ENCODE measurements at places on chromosomes 2 and 18.

DNA sequence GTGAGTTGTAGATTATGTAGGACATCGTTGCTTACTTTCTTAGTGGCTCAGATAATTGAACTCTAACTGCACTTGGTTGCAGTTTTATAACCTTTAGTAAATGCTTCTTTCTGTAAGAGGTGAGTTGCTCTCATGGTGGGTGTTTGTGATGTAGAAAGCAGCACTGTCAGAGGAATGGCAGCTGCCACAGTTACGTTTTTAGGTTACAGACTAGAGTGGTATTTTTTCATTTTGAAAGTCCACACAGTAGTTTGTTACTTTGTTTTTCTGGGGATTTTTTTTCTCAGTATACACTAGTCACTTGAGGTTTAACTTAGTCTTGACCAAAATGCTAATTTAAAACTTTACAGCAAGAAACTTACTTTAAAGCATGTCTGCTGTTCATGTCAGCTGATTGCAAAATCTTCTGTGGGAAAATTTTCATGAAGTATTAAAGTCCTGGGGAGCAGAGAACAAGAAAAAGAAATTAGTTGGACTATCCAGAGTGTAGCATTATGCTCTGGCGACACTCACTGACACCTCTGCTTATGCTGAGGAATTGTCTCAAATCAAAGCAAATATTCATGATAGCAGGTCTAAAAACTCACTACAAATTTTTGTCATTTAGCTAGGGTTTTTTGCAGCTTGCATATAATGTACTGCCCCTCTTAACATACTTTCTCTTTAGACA is 14.8 kb downstream of the AFTPH start:
- no peak for DNase-seq

DNA sequence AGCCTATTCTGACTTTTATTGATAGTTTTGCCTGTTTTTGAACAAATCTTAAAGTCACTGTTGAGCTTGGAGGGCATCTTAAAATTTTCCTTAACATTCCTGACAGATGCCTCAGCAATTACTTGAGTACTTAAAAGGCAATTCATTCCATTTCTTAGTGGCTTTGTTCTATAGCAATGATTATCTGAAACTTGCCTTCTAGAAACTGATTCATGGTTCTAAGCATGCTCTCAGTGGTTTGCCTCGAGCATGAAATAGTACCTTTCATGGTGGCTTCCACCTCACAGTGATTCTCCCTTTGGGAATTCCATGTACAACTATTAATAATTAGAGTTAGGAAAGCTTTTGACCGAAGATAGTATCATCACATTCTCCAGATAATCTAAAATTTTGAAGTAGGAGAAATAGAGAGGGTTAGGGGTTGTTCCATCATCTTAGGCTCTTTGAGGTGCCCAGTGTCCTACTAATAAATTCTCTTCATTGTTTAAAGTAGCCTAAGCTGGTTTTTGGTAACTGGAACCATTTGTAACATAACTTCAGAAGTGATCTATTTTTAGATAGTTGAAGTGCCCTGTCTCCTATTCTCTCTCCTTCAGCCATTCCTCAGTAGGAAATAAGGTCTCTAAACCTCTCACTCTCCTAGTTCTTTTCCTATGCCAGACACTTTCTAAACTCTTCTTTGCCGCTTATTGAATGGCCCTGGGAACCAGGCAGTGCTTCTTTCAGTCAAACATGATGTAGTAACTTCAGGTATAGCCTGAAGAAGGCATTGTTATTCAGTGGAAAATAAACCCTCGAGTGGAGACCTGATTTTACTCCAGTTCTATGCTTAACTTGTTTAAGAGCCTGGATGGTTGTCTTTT is 156.1 kb downstream of the HAUS1 start:
- no peak for DNase-seq

GRCh38 chr2:3289526-3289925 is 88.1 kb downstream of the EIPR1 start:
- no peak for DNase-seq

DNA sequence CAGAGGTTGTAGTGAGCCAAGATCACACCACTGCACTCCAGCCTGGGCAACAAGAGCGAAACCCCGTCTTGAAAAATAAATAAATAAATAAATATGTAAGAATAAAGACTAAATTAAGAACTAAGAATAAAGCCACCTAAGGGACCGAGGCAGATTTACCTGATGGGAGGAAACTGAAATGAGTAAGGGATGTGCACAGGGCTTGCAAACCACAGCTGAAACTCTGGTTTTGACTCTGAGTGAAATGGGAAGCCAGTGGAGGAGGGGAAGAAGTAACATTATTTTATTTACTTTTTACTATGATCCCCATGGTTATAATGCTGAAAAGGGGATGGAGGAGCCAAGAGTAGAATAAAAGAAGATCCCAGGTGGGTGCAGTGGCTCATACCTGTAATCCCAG is 107.3 kb downstream of the CABYR start:
- no peak for DNase-seq

DNA sequence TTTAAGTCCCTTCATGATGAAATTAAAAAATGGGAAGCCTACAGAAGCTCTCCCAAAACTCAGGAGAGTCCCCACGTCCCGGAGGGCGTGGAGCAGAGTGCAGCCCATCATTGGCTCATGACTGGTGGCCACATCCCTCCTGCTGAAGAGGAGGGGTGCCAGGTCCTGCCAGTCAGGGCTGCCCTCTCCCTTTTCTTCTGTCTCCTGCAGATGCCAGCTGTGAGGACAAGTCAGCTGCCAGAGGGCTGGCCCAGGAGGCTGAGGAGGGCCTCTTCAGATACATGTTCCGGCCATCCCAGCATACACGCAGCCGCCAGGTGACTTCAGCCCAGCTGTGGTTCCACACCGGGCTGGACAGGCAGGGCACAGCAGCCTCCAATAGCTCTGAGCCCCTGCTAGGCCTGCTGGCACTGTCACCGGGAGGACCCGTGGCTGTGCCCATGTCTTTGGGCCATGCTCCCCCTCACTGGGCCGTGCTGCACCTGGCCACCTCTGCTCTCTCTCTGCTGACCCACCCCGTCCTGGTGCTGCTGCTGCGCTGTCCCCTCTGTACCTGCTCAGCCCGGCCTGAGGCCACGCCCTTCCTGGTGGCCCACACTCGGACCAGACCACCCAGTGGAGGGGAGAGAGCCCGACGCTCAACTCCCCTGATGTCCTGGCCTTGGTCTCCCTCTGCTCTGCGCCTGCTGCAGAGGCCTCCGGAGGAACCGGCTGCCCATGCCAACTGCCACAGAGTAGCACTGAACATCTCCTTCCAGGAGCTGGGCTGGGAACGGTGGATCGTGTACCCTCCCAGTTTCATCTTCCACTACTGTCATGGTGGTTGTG is 2.6 kb downstream of the INHA start:
- DNase-seq = peak; percentile 44

DNA sequence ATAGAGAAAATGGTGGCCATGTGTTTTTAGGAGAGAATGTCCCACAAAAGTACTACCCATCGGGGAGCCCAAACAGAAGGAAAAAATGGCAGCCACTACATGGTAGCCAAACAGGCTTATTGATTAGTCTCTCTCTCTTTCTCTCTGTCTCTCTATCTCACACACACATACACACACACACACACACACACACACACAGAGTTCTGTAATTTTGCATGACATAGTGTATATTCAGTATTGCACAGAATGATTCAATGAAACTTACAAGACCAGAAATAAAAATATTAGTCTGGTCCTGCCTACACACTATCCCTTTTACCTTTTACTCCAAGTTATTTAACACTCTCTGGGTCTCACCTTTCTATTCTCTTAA is 124.8 kb upstream of the SLC39A10 start:
- no peak for DNase-seq

GRCh38 chr2:610491-610890 is 66.7 kb downstream of the TMEM18 start:
- no peak for DNase-seq

DNA sequence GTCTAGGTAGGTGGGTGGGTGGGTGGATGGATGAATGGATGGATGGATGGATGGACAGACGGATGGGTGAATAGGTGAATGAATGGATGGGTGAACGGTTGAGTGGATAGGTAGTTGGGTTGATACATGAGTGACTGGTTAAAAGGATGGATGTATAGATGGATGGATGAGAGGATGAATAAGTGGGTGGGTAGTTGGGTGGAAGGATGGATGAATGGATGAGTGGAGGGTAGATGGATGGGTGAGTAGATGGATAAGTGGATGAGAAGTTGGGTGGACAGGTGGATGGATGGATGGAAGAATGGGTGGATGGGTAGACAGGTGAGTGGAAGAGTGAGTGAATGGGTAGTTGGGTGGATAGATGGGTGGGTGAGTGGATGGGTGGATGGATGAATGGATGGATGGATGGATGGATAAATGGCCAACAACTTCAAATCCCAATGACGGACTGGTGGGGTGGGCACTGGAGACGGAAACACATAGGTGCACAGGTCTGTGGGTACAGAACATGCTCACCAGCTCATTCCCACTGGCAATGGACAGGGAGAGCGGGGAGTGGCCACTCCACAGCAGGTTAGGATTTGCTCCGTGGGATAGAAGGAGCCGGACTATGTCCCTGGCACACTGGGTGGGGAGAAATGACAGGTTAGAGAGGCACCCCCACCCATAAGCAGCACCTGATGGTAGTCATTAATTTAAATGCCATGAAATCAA is 48.8 kb downstream of the ANKMY1 start:
- no peak for DNase-seq

DNA sequence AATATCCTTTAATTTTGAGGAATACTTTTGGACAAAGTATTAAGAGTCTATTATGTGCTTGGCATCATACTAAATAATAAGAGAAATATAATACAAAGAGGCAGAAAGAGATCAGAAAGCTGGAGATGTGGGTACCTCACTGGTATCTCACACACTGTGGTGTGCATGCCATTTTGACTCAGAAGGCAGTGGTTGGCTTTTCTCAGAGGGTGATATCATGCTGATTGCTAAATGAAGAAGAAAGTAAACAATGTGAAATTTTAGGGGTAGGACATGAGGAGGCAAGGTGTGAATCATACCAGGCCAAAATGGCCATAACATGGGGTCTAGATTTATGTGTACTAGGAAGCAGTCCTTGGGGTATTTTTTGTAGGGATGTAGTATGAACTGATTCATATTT is 16.6 kb upstream of the SPOPL start:
- no peak for DNase-seq

DNA sequence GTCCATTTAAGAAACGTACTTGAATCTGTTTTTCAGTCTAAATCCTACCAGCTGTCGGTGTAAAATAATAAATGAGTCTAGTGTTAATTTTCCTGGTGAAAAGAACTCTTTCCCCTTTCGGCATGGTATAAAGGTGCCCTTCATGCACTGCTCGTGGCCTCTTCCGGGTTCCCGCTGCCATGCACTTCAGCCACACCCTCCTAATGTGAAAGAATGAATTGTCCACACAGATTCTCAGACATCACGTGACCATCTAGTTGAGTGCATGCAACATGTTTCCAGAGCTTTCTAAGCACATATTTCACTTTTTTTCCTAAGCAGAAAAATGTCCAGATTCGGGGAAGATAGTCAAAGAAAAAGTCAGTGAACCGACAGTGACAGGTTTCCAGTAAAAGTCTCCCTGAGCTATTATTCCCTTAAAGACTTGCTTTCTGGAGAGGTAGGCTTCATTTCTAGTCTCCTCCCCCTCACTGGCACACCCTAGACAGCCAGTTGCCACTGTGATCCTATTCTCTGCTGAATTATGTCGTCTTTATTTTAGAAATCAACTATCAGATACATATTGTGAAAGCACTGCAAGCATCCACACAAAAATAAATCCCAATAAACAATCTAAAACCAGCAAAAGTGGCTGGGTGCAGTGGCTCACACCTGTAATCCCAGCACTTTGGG is 65.9 kb upstream of the RPL31 start:
- DNase-seq = peak; percentile 5

- DNase-seq = no peak
Measured at GRCh38 chr2:101011152-101011551, 9.1 kb downstream of the RPL31 start.

- DNase-seq = no peak
Measured at GRCh38 chr2:120814352-120814751, 78.7 kb downstream of the GLI2 start.

DNA sequence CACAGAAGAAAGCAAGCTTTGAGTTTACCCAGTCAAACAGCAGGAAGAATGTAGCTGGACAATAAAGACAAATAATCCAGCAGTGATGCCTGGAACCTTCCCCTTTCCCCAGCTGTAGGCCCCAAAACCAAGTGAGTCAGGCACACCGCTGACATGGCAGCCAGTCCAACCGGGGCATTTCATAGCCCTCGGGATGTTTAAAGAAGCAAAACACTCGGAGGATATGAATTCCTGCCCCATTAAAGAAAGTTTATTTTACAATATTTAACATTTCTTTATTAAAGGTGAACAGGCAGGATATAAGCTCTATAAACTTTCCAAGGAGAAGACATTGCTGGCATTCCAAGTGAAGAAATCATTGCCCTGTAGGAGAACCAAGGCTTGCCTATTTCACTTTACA is 507.6 kb upstream of the TNP1 start:
- DNase-seq = no peak

GRCh38 chr18:69969491-69969890 is 21.8 kb upstream of the CD226 start:
- DNase-seq = no peak

GRCh38 chr2:239268082-239268481 is 132.7 kb downstream of the HDAC4 start:
- peak; percentile 25 for DNase-seq

- DNase-seq = no peak
Measured at GRCh38 chr18:53887447-53887846, 337.0 kb downstream of the MBD2 start.

- DNase-seq = no peak
Measured at GRCh38 chr18:58125756-58126155, 81.7 kb downstream of the NEDD4L start.

DNA sequence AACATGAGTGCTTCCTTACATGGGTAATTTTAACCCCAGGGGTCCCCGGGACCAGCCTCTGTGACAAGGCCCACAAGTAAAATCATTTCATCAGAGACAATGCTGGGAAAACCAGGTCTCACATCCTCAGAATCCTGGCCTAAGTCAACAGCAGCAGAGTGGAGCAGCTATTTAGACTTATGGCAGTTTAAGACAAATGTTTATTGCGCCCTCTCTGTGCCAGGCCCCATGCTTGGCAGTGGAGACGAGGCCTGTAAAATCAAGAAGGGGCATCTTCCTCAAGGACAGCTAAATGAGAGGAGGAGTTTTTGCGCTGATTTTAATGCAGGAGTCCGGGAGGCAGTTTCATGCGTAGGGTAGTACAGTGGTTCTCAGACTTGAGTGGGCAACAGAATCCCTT is 56.0 kb upstream of the ACAA2 start:
- DNase-seq = no peak

DNA sequence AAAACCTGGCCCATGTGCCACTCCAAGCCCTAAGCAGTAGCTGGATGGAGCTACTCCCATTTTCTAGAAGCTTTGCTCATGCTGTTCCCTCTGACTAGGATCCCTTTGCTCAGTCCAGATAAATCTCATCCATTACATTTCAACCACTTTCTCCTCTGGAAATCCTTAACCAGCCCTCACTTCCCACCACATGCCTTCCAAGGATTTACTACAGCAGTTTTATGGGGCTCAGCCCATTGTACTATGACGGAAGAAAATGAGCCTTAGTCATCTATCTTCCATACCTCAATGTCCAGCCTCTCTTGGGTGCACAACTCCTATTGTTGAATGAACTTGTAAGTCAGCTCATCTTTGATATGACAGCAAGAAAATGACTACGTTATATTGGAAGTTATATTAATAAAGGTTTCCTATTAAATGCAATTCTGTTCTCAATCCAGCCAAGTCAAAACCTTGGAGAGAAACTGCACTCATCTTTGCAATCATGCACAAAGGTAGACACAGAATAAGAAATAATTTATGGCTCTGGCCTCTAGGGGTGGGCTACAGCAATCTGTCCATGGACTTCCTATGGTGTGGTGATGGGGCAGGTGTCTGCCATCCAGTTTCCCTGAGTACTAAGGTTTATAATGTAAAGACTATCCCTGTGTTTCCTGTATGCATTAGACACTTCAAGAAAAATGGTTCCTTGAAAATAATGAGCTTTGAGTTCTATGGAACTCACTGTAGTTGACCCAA is 3.4 kb downstream of the B4GALT6 start:
- DNase-seq = no peak
